ENCODE measurements at places on chromosomes 5 and 9. TPM values are rescaled to one million over a fixed set of nuclear protein-coding genes. Genes with fewer than 3 reads are reported as not detected.

DNA sequence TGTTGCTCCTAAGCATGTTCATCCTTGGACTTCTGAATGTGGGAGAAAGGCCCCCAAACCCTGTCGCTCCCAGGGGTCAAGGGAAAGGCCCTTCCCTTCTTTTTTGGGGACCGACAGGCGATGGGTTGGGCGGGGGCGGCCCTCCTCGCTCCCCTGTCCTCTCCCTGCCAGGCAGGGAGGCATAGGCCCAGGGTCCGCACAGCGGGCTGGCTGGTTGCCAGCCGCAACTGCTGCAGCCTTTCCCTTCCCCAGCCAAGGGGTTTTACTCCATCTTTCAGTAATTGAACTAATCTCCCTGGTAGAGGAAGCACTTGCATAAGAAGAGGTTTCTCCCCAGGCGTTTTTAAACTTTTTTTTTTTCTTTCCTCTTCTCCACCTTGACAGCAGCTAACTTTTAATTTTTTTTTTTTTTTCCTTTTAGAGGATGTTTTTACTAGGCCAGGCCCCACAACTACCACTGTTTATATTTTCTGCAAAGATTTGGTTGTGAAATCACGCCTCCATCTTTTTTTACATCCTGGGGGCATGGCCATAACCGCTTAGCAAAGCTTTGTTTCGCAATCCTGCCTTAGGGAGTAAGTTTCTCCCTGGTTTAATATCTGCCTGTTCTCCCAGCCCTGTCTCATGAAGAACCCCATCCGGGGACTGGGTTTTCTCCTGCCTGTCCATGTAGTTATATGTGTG, 216.9 kb upstream of the ZNF608 start:
- H3K27me3 ChIP-seq, result no peaks in the 10 kb centered on the region
- DNase-seq, result no peak
- H3K36me3 ChIP-seq, result no peaks in the 10 kb centered on the region
- H3K27ac ChIP-seq, result no peak overlapping the region
- no peak overlapping the region for H3K4me3 ChIP-seq
- peaks cover 5% of the 10 kb centered on the region for H3K4me1 ChIP-seq

The ANKRD31 gene
- 0.39 TPM for total RNA-seq

The FREM1 gene
- total RNA-seq, result 6.6 TPM

The PPP2R2B gene
- 18.2 TPM for total RNA-seq

DNA sequence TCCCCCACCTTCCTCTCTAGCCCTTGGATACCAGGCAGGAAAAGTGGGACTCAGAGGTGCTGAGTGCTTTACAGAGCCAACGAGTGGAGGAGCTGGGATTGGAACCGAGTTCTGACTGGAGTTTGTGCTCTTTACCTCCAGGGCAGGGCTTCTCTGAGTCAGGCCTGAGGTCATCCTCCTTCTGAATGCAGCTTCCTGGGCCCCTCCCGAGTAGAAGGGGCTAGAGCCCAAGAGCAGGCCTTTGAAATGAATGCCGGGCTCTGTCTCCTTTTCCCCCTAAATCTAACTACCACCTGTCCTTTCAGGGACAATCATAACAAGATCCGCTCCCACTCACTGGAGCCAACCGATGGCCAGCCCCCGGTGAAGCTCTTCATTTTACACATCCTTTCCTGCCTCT, 12.7 kb downstream of the PTGES start:
- no peak overlapping the region for H3K4me3 ChIP-seq
- H3K36me3 ChIP-seq, result no peaks in the 10 kb centered on the region
- no peak for DNase-seq
- H3K27ac ChIP-seq, result no peak overlapping the region

- H3K27me3 ChIP-seq, result no peaks in the 10 kb centered on the region
- no peak overlapping the region for H3K27ac ChIP-seq
- DNase-seq, result no peak
- H3K4me3 ChIP-seq, result no peak overlapping the region
- H3K36me3 ChIP-seq, result no peaks in the 10 kb centered on the region
Measured at GRCh38 chr5:169104937-169105494, 195.9 kb downstream of the SLIT3 start.
